SJSA1 (cell line): ENCODE measurements at places on chromosomes 2 and 18. TPM values are rescaled to one million over a fixed set of nuclear protein-coding genes. Genes with fewer than 3 reads are reported as not detected.

ANKZF1 gene
- total RNA-seq = 13.9 and 15.2 TPM in 2 replicates

RNF138 gene
- 33.4 and 56.7 TPM in 2 replicates for total RNA-seq

DNA sequence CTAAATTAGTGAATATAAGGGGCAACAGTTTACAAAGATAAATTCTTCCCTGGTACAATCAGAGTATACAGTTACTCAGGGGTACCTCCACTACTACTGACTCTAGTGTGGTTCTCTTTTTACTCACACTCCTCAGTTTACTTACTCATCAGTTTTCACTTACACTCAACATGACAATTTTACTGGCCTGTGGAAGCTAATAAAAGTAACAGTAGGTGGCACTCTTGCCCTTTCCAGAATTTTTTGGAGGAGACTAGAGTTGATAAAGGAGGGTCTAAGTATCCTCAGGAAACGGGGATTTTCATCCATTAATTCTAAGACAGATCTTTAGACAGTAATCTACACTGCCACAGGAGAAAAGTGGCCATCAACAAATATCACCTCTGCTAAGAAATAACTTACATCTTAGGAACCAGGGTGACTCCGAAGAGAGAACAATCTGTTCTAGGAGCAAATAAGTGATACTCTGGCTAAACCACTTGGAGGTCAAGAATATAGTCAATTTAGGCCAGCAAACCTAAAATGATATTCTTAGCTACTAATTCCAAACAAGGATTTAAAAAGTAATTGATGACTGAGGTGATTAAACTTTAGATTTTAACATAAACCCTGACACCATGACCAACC lies 61.3 kb downstream of the ATL2 start:
- H3K27me3 ChIP-seq = no peaks in the 10 kb centered on the region
- H3K36me3 ChIP-seq = peaks cover 55% of the 10 kb centered on the region
- H3K4me3 ChIP-seq = no peak overlapping the region
- no peak for DNase-seq
- H3K4me1 ChIP-seq = no peaks in the 10 kb centered on the region

DNA sequence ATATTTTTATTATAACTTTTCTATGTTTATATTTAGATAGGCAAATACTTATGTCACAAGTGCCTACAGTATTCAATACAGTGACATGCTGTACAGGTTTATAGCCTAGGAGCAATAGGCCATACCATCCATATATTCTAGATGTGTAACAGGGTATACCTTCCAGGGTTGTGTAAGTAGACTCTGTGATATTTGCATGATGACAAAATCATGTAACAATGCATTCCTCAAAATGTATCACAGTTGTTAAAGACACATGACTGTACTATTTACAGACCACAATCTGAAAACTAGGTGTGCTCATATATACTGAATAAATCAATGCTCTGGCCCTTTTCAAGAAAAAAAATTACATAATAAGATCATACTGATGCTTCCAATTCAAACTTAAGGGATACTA lies 433.2 kb upstream of the RGPD4 start:
- no peaks in the 10 kb centered on the region for H3K36me3 ChIP-seq
- no peak overlapping the region for H3K4me3 ChIP-seq
- no peak overlapping the region for H3K27ac ChIP-seq

DNA sequence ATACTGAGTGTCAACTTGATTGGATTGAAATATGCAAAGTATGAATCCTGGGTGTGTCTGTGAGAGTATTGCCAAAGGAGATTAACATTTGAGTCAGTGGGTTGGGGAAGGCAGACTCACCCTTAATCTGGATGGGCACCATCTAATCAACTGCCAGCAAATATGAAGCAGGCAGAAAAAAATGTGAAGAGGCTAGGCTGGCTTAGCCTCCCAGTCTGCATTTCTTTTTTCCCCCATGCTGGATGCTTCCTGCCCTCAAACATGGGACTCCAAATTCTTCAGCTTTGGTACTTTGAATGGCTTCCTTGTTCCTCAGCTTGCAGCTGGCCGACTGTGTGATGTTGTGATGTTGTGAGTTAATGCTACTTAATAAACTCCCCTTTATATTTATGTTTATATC lies 577.4 kb downstream of the CPS1 start:
- H3K4me3 ChIP-seq = no peak overlapping the region
- no peaks in the 10 kb centered on the region for H3K4me1 ChIP-seq
- DNase-seq = no peak

GRCh38 chr18:29512203-29512602 lies 1335.3 kb upstream of the CDH2 start:
- DNase-seq = no peak
- H3K36me3 ChIP-seq = no peaks in the 10 kb centered on the region
- no peaks in the 10 kb centered on the region for H3K4me1 ChIP-seq
- H3K4me3 ChIP-seq = no peak overlapping the region
- no peaks in the 10 kb centered on the region for H3K27me3 ChIP-seq

- H3K4me1 ChIP-seq = peaks cover 6% of the 10 kb centered on the region; the same call in 1 of the 2 replicates
- no peaks in the 10 kb centered on the region for H3K36me3 ChIP-seq
- no peak overlapping the region for H3K27ac ChIP-seq
- no peaks in the 10 kb centered on the region for H3K27me3 ChIP-seq
Observed at GRCh38 chr18:45363196-45363595, 252.1 kb upstream of the SLC14A2 start.

RAX gene
- total RNA-seq = not detected in 2 replicates

GRCh38 chr2:27263287-27264252 lies 723 bp upstream of the SLC30A3 start:
- peaks cover 30% of the 10 kb centered on the region for H3K4me1 ChIP-seq
- DNase-seq = no peak
- no peak overlapping the region for H3K4me3 ChIP-seq

DNA sequence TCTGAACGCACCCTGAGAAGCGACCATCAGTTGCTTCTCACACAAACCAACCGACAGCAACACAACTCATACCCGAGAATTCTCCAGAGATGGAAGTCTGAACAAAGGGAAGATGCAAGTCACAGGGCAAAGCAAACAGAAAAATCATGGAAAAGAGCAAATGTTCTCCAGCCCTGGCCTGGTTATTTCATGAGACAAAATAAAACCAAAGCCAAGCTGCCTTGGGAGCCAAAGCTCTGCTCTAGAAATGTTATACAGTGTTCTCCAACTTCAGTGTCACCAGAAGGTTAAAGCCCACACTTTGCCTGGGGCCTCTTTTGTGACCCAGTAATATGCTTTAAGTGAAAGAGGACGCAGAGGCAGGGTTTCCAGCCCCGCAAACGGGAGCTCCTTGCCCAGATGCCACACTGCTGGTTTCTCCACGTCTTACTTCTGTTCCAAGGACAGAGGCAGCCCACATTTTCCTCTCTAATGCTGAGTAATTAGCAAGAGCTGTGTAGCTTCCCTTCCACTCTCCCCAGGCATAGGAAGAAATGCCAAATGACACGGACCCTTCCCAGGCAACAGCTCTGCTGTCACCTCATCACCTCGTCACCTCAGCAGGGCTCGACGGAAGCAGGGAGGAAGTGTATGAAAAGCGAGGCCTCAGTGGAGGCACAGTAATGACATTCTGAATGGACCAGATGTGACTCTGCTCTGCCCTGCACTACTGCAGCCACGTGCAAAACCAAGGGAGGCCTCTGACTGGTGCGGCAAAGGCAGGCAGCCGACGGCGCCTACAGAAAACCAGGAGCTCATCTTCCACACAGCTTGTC lies 64.7 kb downstream of the FBXO15 start:
- no peak overlapping the region for H3K4me3 ChIP-seq
- no peaks in the 10 kb centered on the region for H3K36me3 ChIP-seq
- no peaks in the 10 kb centered on the region for H3K4me1 ChIP-seq
- H3K27ac ChIP-seq = no peak overlapping the region
- DNase-seq = no peak

DNA sequence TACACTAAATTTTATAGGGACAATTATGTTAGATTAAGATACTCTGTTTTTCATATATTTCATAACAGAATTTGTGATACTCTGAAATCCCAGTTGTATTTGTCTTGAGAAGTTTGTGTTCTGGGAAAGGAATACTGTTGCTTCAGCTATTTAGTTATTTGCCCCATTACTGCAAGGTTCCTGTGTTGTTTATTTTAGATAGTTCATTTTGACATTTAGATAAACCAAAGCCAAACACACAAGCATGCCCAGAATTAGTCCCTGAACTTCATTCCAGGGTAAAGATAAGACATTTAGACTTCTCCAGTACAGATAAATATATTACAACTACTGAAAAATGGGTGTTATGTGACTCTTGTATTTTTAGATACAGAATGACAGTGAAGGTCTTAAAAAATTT lies 74.7 kb downstream of the BMPR2 start:
- H3K36me3 ChIP-seq = peaks cover 4% of the 10 kb centered on the region; the same call in 1 of the 2 replicates
- no peak overlapping the region for H3K27ac ChIP-seq
- H3K27me3 ChIP-seq = no peaks in the 10 kb centered on the region
- H3K4me1 ChIP-seq = no peaks in the 10 kb centered on the region
- H3K4me3 ChIP-seq = no peak overlapping the region

- H3K27me3 ChIP-seq = no peaks in the 10 kb centered on the region; the same call in 1 of the 2 replicates
- no peaks in the 10 kb centered on the region for H3K36me3 ChIP-seq
- H3K4me1 ChIP-seq = no peaks in the 10 kb centered on the region
- no peak overlapping the region for H3K27ac ChIP-seq
- no peak for DNase-seq
Observed at GRCh38 chr2:179443180-179443579, 178.5 kb upstream of the SESTD1 start.

- H3K36me3 ChIP-seq = no peaks in the 10 kb centered on the region
- H3K27me3 ChIP-seq = no peaks in the 10 kb centered on the region
- no peak overlapping the region for H3K4me3 ChIP-seq
- no peak for DNase-seq
- peaks cover 61% of the 10 kb centered on the region for H3K4me1 ChIP-seq
- H3K27ac ChIP-seq = peak overlapping the region; percentile 91
Observed at GRCh38 chr2:64951306-64951953, 37.8 kb upstream of the SLC1A4 start.

DNA sequence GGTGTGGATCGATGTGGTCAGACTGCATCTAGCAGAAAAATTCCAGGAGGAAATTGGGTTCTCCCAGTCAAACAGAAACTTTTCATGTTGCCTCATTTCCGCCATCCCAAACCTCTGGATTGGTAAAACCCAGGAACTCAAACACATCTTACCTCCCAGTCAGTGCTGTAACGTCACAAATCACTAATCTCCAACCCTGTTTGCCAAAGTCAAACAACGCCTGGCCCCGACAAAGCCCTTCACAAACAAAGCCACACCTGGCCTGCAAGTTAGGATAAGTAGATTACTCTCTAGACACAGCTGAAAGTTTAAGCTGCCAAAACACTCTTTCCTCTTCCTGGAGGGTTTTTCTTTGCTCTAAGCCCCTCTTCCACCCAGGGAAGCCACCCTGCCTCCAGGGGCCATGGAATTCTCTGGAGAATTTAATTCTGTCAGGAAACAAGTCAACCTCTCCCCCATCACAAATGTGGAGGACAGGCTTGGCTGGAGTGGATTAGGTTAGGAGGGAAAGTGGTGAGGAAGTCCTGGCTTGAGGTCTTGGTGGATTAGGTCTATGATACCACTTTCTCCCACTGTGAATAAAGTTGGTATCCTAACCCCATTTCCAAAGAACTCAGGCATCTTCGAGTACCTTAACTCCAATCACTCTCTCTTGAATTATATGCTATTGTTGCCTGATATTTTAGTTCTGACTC lies 86.7 kb downstream of the LYPD6B start:
- H3K4me3 ChIP-seq = no peak overlapping the region
- no peaks in the 10 kb centered on the region for H3K27me3 ChIP-seq
- H3K36me3 ChIP-seq = no peaks in the 10 kb centered on the region
- no peak overlapping the region for H3K27ac ChIP-seq
- no peak for DNase-seq

DNA sequence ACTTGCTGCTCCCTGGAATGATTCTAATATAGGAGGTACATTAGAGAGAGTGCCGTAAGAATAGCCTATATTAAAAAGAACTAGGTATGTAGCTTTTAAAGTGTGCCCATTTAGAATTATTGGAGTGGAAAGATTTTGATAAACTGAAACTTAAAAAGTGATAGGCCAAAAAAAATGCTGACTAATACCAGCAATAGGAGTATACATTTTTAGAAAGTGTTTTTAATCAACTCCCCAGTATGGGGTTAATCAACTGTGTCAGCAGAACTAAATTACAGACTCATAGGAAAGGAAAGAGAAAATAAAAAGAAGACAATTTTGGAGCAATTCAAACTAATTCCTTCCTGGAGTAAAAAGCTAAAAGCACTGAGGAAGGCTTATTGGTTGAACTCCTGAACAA lies 13.3 kb upstream of the MEIS1 start:
- H3K36me3 ChIP-seq = no peaks in the 10 kb centered on the region
- no peak overlapping the region for H3K4me3 ChIP-seq
- no peak overlapping the region for H3K27ac ChIP-seq
- peaks cover 37% of the 10 kb centered on the region for H3K27me3 ChIP-seq
- 0 out of 2 replicates have a peak, but pooled peaks cover 8% of the 10 kb centered on the region for H3K4me1 ChIP-seq
- no peak for DNase-seq

GRCh38 chr2:201680743-201681142 lies 17.7 kb downstream of the MPP4 start:
- H3K27ac ChIP-seq = no peak overlapping the region
- DNase-seq = peak; percentile 54
- H3K4me1 ChIP-seq = no peaks in the 10 kb centered on the region
- H3K4me3 ChIP-seq = no peak overlapping the region

- H3K36me3 ChIP-seq = no peaks in the 10 kb centered on the region
- DNase-seq = no peak
- H3K27ac ChIP-seq = no peak overlapping the region
- no peaks in the 10 kb centered on the region for H3K27me3 ChIP-seq
- H3K4me1 ChIP-seq = peaks cover 3% of the 10 kb centered on the region
- H3K4me3 ChIP-seq = no peak overlapping the region
Observed at GRCh38 chr18:79199691-79200374, 130.6 kb downstream of the ATP9B start.

DNA sequence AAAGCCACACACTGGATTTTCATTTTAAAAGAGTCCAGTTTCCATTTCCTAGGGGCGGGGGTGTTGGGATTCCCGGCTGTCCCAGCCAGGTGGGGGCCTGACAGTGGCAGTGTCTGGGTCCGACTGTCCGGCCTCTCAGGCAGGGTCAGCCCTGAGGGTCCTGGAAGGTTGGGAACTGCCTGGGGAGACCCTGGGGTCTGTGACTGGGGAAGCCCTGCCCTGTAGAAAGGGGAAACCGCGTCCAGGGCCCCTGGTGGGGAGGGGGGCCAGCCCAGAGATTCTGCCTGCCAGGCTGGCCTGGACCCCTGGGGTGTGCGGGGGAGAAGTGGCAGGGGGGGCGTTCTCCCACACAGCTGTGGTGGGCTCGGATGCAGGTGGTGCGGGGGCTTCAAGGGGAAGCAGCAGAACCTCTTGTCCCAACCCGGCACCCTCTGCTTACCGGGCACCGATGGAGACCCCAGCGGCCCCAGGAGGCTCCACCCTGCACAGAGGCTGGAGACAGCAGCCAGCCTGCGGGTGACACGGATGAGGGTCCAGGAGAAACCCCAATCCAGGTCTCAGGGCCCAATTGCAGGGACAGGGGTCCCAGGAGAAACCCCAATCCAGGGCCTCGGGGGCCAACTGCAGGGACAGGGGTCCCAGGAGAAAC lies 4.9 kb downstream of the RTP5 start:
- H3K36me3 ChIP-seq = no peaks in the 10 kb centered on the region
- no peaks in the 10 kb centered on the region for H3K4me1 ChIP-seq
- no peak for DNase-seq
- H3K27ac ChIP-seq = no peak overlapping the region

EMILIN2 gene
- 22.7 and 28.9 TPM in 2 replicates for total RNA-seq

UGT1A3 gene
- total RNA-seq = not detected in 2 replicates

GRCh38 chr18:71725256-71725655 lies 818.9 kb downstream of the CBLN2 start:
- H3K27me3 ChIP-seq = no peaks in the 10 kb centered on the region
- H3K4me3 ChIP-seq = no peak overlapping the region
- H3K27ac ChIP-seq = no peak overlapping the region
- no peaks in the 10 kb centered on the region for H3K36me3 ChIP-seq
- DNase-seq = no peak
